ENCODE measurements at places on chromosomes 11 and 22.

GRCh38 chr11:47160753-47161133 is 15.9 kb downstream of the ARFGAP2 start:
- DNase-seq, result no peak

GRCh38 chr11:68855205-68855981 is 13.7 kb upstream of the CPT1A start:
- DNase-seq, result no peak

DNA sequence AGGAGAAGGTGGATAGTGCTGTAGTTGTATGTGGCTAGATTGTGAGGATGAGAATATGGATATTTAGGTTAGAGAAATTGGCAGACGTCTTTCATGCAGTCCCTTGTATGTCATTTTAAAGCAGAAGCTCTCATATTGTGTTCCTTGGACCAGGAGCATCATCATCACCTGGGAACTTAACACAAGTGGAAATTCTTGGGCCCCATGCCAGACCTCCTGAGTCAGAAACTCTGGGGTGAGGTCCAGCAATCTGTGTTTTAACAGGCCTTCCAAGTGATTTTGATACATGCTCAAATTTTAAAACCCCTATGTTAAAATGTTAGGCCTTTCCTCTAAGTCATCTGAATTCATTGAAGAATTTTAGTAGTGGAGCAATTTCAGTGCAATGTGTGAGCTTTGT is 34.8 kb downstream of the JHY start:
- no peak for DNase-seq

GRCh38 chr11:125460275-125460674 is 35.8 kb downstream of the FEZ1 start:
- no peak for DNase-seq

DNA sequence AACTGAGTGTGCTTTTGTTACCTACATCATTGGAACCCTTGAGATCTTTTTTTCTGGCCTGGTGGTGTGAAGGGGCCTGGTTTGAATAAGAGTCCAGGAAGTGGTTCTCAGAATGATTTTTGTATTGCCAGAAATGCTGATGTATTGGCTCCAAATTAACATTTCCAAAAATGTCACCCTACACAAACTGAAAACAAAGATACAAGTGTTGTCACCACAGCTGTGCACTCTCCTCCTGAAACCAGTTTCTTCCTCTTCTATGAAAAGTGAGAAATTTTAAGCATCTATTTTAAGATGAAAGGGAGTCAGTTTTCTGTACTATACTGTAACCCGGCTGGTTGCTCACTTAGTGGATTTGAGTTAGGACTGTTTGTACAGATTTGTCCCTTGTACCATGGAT is 218.8 kb downstream of the PGR start:
- DNase-seq, result no peak

- DNase-seq, result no peak
These were observed 445.6 kb downstream of the NTM start for GRCh38 chr11:131816051-131816450.

- DNase-seq, result no peak
These were observed 3.3 kb upstream of the TRIM29 start for GRCh38 chr11:120141113-120141767.

- DNase-seq, result no peak
These were observed 34.9 kb upstream of the KLHL35 start for GRCh38 chr11:75467881-75468280.

GRCh38 chr22:44625981-44626687 is 75.9 kb upstream of the PRR5 start:
- peak; percentile 73 for DNase-seq

DNA sequence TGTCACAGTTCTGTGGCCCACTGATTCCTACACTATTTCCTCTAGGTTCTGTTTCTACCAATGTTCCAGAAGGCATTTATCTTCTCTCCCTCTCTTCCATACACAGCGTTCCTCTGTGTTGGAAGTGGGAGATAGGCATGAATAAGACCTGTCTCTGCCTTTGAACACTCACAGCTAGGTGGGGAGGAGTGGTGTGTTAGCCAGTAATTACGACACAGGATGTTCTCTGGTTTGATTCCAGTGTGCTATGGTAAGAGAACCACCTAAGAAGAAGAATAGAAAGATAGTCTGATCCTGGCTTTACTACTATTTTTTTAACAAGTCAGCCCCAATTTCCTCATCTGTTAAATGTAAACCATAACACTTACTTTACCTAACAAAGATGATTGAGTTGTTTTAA is 200.2 kb upstream of the MTMR2 start:
- no peak for DNase-seq

DNA sequence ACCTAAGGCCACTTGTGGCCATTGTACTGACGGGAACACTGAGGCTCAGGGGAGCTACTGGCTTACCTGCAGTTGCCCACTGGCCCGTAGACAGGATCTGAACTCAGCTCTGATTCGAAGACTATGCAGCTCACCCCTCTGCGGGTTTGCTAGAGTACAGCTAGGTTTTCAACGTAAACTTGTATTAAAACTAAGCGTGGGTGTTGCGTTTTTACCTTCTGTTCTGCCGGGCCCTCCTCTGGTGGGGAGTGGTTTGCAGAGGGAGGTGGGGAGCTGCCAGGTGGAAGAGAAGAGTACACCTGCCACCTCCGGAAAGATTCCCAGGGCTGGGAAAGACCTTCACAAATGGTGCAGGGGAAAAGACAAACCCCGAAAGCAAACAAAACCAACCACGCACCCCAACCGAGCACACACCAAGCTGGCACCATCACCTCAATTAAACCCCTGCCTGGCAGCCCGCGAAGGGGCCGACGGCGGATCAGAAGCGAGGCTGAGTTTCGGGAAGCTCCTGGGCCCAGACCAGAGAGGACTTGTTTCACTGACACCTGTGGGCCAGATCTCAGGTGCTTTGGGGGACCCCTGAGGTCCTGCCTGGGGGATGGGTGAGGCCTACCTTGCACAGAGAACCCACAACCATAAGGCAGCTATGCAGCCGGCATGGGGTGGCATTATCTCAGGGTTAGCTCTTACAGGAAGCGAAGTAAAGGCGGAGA is 37.7 kb downstream of the SHISAL1 start:
- DNase-seq, result no peak

DNA sequence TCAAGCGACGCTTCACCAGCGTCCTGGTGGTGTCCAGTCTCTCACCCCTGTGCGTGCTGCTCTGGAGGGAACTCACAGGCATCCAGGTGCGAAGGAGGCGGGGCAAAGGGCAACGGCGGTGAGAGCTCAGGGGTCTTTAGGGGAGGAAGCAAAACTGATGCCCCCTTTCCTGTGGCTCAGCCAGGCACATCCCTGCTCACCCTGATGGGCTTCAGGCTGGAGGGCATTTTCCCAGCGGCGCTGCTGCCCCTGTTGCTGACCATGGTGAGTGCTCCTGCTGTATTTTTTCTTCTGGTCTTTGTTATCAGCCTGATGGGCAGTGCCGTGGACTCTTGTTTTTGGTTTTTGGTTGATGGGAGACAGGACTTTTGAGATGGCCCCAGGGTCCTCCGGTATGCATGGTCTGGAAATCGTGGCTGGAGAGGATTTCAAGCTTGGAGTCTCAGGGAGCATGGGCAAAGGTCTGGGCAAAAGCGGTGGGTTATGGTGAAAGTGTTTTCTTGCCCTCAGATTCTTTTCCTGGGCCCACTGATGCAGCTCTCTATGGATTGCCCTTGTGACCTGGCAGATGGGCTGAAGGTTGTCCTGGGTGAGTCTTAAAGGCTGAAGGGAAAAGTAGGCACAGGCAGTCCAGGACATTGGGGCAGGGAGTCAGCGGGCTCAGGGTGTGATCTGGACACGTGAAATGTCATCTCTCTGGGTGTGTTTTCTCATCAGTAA is 695 bp downstream of the RCE1 start:
- no peak for DNase-seq

DNA sequence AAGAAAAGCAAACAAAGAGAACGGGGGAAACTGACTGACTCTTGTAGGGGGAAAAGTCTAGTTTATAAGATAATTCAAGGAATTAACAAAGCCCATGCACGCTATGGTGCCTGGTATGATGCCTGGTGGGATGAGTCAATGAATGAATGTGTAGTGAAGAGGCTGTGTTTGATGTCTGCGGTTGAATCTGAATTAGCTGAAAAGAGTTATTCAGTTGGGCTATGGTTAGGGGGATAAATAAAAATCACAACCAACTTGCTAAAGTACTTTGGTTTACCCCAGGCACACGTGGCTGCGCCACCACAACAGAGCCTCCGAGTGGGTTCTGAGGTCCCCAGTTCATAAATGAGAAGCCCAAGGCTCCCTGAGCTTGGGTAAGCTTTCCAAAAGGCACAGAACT is 369.3 kb upstream of the SYN3 start:
- no peak for DNase-seq

DNA sequence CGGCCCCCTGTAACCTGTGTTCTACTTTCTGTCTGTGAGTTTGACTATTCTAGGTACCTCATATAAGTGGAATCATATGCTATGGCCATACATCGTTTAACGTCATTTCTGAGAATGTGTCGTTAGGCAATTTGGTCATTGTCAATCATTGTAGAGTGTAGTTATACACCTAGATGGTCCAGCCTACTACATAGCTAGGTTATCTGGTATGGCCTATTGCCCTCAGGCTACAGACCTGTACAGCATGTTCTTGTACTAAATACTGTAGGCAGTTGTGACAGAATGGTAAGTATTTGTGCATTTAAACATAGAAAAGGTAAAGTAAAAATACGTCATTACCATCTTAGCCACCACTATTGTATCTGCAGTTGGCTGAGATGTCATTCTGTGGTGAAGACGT is 35.2 kb downstream of the MYO7A start:
- no peak for DNase-seq

GRCh38 chr11:79663017-79663416 is 222.2 kb upstream of the TENM4 start:
- DNase-seq, result peak; percentile 82

GRCh38 chr11:88119561-88119960 is 55.7 kb downstream of the RAB38 start:
- DNase-seq, result peak; percentile 70

DNA sequence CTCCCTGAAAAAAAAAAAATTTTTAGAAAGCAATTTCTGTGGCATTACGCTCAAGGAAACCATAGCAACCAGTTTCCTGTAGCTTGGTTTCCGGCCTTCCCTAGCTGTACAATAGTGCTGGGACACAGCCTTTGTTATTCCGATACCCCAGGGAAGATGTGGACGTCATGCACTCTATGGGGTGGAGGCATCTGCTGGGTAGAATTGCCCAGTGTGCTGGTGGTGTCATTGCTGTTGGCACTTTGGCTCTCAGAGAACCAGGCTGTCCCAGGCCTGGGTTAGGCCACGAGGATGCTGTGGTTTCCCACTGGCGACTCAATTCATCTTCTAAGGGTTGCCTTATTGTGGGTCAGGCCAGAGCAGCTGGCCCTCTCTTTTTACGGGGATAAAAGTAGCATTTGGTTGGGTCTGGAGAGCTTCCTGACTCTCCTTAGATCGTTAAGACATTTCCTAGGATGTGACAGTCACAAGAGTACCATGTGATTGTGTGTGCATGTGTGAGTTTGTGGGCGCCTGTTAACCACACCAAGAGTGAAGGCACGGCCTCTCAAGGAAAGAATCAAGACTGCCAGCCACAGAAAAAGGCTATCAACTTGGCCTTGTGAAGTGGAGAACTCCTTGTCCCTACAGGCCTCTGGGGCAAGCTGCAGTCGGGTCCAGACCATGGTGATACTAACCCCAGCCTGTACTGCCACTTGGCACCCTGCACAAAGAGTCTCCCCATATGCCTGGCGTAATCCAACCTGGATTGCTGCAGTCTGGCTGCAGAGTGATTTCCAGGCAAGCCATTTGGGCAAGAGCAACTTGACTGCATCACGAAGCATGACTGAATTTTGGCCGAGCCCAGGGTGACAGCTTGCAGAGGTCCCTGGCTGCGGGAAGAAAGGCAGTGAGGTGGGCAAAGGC is 35.9 kb upstream of the NAV2 start:
- DNase-seq, result no peak

GRCh38 chr22:22800716-22801115 is 86.9 kb upstream of the IGLL5 start:
- DNase-seq, result no peak

- DNase-seq, result peak; percentile 2
These were observed 9.9 kb downstream of the TESMIN start for GRCh38 chr11:68741463-68741862.

DNA sequence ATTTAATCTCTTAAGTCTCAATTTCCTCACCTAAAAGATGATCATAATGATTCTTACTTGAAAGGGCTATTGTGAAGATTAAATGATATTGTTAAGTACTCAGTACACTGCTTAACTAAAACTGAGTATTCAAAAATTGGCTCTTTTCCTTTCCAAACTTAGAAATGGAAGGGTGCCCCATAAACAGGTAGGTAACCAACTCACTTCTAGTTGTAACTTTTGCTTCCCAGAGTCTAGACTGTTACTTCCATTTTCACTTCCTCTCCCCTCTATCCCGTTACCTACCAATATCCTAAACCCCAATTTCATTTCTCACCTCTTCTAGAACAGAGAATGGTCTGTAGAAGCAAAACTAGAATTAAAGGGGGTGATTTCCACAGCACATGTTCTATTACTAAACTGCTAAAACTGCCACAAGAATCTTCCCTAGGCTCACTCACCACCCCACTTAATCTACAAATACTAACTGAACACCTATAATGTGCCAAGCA is 50.0 kb downstream of the RRAS2 start:
- DNase-seq, result no peak

GRCh38 chr11:67502328-67502979 is 2.7 kb downstream of the PITPNM1 start:
- DNase-seq, result no peak

DNA sequence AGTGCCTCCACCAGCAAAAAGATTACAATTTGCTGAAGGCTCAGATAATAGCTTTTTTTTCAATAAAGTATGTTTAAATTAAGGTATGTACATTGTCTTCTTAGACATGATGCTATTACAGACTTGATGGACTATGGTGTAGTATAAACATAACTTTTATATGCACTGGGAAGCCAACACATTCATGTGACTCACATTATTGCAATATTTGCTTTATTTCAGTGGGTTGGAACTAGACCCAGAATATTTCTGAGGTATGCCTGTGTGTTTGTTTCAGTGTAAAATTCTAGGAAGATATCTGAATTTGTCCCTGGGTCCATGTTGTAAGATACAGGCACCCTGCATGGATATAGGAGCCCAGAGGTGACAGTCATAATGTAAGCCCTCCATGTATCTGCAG is 120.0 kb upstream of the BDNF start:
- DNase-seq, result no peak

- peak; percentile 62 for DNase-seq
These were observed 34.1 kb downstream of the LMO1 start for GRCh38 chr11:8229299-8230177.

DNA sequence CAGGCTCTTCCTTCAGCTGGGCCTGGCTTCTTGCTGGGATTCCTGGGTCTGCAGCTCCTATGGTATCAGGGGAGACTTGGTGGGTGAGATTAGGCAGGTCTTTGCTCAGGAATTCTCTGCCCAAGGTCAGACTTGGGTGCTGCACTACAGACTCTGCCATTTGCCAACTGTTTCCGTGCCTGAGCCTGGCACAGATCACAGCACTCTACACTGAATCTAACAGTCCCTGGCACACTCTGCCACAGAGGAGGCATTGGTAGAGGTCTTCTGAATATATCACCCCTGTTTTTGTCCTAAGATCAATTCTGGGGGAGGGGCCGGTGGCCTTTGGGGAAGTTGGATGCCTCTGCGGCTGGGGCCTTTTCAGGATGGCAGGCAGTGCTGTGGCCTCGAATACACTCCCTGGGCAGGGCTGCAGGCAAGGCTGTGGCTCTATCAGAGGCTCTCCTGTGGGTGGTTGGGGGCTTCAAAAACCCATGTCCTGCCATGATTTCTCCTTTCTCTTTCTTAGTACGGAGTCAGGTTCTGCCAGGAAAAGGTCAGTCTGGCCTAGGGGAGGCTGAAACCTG is 115.0 kb upstream of the NARS2 start:
- no peak for DNase-seq

GRCh38 chr11:28448186-28448585 is 340.0 kb downstream of the METTL15 start:
- DNase-seq, result no peak

GRCh38 chr11:114026355-114026754 is 33.2 kb upstream of the ZBTB16 start:
- peak; percentile 49 for DNase-seq
